ENCODE measurements at places on chromosomes 3 and 15. TPM values are rescaled to one million over a fixed set of nuclear protein-coding genes. Genes with fewer than 3 reads are reported as not detected.

Gene GOLGA8T
- not detected for total RNA-seq

Gene RBPMS2
- total RNA-seq = 11.6 TPM

Gene KBTBD13
- total RNA-seq = not detected

Gene HEMK1
- total RNA-seq = 20.5 TPM

Gene TLR9
- total RNA-seq = 0.15 TPM

Gene COPB2
- 119 TPM for total RNA-seq

Gene SPINK8
- not detected for total RNA-seq

Gene SCAANT1
- not detected for total RNA-seq

Gene LRRN1
- 0.10 TPM for total RNA-seq

Gene CCR1
- total RNA-seq = 0.10 TPM

Gene DAZL
- total RNA-seq = not detected

Gene ZNF501
- total RNA-seq = 0.12 TPM

Gene CADPS
- not detected for total RNA-seq

Gene TEX55
- not detected for total RNA-seq

Gene SHC4
- 0.44 TPM for total RNA-seq

Gene IQCF2
- total RNA-seq = not detected

Gene SLC9C1
- 0.79 TPM for total RNA-seq

Data from HCT116 (cell line).